ENCODE measurements at places on chromosomes 16 and 17. TPM values are rescaled to one million over a fixed set of nuclear protein-coding genes. Genes with fewer than 3 reads are reported as not detected.

Gene HNF1B
- 0.99 TPM for total RNA-seq

Gene BCO1
- not detected for total RNA-seq

- DNase-seq: no peak
Measured at GRCh38 chr17:83084214-83084613, 4.8 kb downstream of the METRNL start.

- no peak for DNase-seq
Measured at GRCh38 chr16:15573274-15573895, 69.6 kb downstream of the MARF1 start.

- no peak for DNase-seq
Measured at GRCh38 chr17:47741109-47741792, 8.2 kb downstream of the TBX21 start.

Gene TRPV2
- total RNA-seq: 58.5 TPM

Gene PPP1R1B
- total RNA-seq: not detected

Gene ATF7IP2
- 14.9 TPM for total RNA-seq

GRCh38 chr16:57807968-57808528 is 5.8 kb upstream of the KIFC3 start:
- no peak for DNase-seq

GRCh38 chr16:72051818-72052217 is 2.5 kb upstream of the HP start:
- no peak for DNase-seq

- no peak for DNase-seq
Measured at GRCh38 chr16:67246081-67246755, 1.1 kb downstream of the FHOD1 start.

- DNase-seq: no peak
Measured at GRCh38 chr16:56311208-56312027, 113.9 kb downstream of the AMFR start.

DNA sequence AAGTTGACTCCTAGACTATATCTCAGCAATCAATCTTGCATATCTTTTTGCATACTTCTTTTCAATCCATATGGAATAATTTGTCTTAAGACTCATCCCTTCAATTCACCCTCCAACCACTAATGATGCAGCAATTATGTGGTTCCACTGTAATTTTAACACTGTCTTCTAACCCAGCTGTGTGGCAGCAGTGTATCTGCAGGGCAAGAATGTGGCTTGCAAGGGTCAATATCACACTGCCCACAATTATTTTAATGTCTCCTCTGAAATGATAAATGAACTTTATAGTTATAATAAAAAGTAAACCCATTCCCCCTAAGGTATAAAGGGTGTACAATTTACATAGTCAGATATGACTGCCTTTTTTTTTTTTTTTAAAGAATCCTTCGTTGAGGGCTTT is 48.6 kb downstream of the FTO start:
- no peak for DNase-seq

DNA sequence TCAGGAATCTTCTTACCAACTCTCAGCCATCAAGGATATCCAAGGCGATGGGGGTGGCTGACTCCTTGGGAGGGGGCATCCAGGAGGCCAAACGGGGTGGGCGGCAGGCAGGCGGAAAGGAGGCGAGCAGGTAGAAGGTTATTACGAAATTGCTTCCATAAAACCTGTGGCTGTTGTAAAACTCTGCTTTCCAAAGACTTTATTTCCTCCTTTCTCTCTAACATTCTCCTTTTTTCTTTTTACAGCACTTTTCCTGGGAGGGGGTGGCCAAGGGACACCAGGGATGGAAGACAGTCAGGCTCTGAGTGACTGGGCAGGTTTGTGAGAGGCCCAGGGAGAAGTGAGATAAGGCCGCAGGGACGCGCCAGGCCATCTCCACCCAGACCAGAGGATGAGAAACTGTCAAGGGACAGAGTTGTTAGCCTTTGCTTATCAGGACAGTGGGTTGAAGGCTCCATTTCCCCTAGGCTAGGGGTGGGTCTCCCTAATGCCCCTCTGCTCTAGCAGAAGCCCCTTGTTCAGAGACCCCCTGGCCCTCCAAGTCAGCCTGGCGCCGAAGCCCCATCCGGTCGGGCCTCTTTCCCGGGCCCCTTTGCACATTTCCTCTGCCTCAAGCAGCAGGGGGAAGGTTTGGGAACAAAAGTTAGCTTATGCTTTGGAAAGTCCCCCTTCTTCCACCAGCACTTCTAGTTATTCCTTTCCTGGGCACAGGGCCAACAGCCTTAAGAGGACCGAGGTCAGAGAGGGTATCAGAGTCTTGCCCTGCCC is 5.0 kb upstream of the HOXB9 start:
- no peak for DNase-seq

Gene TLCD2
- total RNA-seq: 0.78 TPM

Gene SPNS2
- total RNA-seq: 69.1 TPM

Gene EXOC3L1
- total RNA-seq: 12.0 TPM

Gene CRYBA1
- not detected for total RNA-seq

GRCh38 chr17:9330141-9330540 is 245.5 kb downstream of the STX8 start:
- DNase-seq: no peak

GRCh38 chr17:75344666-75345065 is 55.4 kb upstream of the SLC25A19 start:
- DNase-seq: no peak

DNA sequence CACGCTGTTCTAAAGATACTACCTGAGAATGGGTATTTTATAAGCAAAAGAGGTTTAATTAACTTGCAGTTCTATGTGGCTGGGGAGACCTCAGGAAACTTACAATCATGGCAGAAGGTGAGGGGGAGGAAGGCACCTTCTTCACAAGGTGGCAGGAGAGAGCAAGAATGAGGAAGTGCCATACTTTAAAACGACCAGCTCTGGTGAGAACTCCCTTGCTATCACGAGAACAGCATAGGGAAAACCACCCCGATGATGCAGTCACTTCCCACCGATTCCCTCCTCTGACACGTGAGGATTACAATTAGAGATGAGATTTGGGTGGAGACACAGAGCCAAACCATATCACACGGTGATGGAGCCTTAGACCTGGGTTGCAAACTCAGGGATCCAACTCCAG is 317.5 kb upstream of the EEF2KMT start:
- DNase-seq: no peak

GRCh38 chr16:81878529-81878928 is 99.4 kb downstream of the PLCG2 start:
- no peak for DNase-seq

DNA sequence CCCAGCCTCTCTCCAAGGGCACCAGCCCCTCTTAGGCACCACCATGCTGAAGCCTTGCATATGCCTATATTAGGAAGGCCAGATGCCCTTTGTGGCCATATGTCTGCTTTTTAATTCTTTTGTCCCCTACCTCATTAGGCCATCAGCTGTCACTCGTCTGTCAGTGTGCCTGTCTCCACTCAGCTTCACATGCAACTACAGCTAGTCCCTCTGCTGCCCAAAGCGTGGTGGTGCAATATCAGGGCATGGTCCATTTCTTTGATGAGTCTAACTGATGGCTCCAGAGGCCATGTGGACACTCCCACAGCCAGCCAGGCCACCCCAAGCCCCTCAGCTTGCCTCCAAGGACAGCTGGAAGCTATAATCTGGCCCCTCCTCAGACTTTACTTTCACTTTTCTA is 36.3 kb downstream of the MYO18A start:
- no peak for DNase-seq

DNA sequence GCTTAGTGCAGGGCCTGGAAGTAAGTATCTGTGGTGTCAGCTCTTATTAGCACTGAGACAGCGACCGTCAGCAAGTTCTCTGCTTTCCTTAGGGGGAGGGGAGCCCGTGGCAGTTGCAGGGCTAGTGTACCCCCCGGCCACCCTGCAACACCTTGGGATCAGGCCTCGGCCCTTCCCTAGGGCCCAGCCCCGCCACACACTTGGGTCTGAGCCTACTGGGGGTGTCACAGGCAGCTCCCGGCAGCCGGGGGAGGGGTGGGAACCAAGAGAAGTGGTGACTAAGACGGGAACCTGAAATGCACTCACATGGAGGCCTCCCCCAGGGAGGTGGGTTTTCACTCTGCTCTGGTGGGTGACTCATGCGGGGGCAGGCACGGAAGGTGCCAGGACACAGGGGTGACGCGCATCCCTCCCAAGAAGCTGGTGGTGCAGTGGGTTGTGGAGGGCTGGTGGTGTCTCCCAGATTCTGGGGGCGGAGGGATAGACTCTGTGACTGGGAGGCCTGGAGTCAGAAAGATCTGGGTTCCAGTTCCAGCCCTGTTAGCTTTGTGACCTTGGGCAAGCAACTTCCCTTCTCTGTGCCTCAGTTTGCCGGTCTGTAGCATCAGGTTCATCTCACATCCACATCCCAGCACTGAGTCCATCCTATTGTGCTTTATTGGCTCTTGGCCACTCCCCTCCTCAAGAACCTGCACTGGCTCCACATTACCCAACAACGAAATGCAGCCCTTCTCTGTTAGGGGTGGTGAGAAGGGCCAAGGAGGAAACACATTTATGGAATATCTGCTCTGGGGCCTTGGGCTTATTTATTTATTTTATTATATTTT is 44.5 kb downstream of the LAT start:
- DNase-seq: peak; percentile 12

Gene TBX2
- 3.6 TPM for total RNA-seq

DNA sequence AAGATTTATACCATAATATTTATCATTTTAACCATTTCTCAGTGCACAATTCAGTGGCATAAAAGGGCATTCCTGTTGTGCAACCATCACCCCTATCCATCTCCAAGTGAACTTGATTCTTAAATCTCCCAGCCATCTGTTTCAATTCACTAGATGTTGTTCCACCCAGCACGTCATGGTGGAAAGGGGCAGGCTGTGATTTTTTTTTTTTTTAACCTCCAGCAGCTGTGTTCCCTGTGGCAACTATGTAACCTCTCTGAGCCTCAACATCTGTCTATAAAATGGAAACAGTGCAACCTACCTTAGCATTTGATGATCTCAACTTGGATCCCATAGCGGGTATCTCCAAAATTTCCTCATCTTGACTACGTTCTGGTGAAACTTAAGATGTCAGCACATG is 604.5 kb downstream of the WWOX start:
- DNase-seq: no peak

- no peak for DNase-seq
Measured at GRCh38 chr17:50918933-50919296, 52.8 kb upstream of the TOB1 start.

Gene TLCD3B
- total RNA-seq: not detected

Gene NEUROD2
- total RNA-seq: not detected

- DNase-seq: no peak
Measured at GRCh38 chr17:61574542-61575351, 16.3 kb downstream of the NACA2 start.

DNA sequence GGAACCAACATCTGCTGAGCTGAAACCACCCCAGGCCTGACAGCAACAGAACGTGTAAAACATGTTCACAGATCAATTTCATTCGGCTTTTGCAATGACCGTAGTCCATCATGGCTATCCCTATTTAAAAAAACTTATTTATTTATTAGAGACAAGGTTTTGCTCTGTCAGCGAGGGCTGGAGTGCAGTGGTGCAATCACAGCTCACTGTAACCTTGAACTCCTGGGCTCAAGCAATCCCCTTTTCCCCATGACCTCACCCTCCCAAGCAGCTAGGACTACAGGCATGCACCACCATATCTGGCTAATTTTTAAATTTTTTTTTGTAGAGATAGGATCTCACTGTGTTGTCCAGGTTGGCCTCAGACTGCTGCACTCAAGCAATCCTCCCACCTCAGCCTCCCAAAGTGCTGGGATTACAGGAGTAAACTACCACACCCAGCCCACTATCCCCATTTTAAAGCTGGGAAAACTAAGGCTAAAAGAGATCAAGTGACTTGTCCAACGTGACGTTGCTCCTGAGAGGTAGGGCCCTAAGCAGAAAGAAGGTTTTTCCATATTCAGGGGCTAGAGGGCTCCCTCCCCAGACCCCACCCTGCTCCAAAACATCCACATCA is 77.7 kb downstream of the MYH11 start:
- no peak for DNase-seq

GRCh38 chr17:67509390-67510287 is 132.6 kb downstream of the PITPNC1 start:
- DNase-seq: no peak

GRCh38 chr17:77995146-77995852 is 36.8 kb downstream of the TNRC6C start:
- DNase-seq: no peak

Gene TBC1D3
- total RNA-seq: not detected

Gene CTCF
- 34.2 TPM for total RNA-seq

Gene ESRP2
- total RNA-seq: 2.9 TPM

Gene RFWD3
- 20.9 TPM for total RNA-seq

Gene KRTAP1-1
- not detected for total RNA-seq

Gene TPPP3
- 3.2 TPM for total RNA-seq

DNA sequence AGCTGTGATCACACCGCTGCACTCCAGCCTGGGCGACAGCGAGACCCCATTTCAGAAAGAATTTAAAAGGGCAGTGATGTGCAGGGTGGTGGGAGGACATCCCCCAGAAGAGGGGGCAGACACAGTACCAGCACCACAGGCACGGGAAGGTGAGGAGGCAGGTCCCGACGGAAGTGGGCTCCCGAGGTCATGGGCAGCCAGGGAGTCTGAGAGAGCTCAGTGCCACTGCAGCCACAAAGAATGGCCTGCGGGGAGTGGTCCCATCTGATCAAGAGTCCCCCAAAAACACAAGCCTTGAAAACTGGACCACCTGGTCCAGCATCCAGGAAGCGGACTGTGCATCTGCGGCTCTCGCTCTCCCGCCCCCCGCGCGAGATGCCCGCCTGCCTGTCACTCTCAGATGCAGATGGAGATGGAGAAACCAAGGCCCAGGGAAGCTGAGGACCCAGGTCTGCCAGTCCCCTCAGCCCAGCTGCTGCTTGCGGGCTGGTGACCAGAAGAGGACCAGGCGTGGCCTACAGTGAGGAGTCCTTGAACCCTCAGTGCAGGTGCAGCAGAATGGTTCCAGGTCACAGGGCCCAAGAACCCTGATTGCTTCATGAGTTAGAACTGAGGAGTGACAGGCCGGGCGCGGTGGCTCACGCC is 4.3 kb upstream of the CAPN15 start:
- DNase-seq: no peak

DNA sequence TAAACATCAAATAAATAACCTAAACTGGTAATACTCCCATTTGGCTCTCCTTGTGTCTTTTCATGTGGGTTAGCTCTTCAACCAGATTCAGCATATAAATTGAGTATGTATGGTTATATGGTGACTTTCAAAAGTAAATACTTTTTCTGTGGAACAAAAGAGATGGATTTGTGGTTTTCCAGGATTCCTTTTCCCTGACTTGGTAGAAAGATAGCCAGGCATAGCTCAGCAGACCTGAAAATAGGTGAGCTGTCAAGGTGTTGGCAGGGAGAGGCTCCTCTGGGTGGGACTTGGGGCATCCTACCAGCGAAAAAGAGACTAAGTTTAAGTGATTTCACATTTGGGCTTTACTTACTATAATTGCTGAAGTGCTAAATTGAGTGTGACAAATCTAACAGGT is 80.3 kb downstream of the FTO start:
- DNase-seq: no peak

- no peak for DNase-seq
Measured at GRCh38 chr16:81231014-81231413, 7.5 kb upstream of the BCO1 start.

GRCh38 chr16:86391984-86392383 is 118.3 kb upstream of the FOXF1 start:
- no peak for DNase-seq

GRCh38 chr17:50765454-50766221 is 1.7 kb downstream of the ANKRD40CL start:
- DNase-seq: no peak
